ENCODE measurements at places on chromosomes 1 and 21.

- no peak for DNase-seq
Measured at GRCh38 chr1:199778324-199778955, 249.1 kb upstream of the NR5A2 start.

DNA sequence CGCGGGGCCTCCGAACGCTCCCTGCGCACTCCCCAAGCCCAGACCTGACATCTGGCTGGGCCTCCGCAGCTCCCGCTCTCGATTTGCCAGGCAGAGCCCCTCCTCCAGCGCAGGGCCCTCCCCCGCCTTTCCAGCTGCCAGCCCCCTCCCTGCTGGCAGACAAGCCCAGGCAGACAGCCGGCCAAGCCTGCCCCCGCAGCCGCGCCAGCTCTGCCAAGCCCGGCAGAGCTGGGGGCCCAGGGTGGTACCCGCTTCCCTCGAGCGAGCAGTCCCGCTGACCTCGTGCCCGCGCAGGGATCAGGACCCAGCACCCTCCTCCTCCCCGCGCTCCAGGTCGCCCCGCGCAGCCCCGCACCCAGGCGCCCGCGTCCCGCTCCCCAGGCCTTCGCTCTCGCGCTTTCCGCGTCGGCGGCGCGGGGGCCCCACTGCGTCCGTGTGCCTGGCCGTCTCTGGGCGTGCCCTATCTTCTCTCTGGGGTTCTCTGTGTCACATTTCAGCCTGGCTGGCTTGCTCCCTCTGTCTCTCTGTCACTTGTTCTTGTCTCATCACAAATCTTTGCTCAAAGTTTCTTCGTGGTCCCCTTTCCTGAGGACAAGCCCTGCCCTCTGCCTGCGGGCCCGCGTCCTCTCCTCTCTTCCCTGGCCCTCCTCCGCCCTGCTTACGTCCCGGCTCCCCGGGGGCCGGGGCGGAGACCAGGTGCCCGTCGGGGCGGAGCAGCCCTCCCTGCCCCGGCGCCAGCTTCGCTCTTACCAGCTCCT is 580 bp downstream of the INKA2 start:
- peak; percentile 60 for DNase-seq

DNA sequence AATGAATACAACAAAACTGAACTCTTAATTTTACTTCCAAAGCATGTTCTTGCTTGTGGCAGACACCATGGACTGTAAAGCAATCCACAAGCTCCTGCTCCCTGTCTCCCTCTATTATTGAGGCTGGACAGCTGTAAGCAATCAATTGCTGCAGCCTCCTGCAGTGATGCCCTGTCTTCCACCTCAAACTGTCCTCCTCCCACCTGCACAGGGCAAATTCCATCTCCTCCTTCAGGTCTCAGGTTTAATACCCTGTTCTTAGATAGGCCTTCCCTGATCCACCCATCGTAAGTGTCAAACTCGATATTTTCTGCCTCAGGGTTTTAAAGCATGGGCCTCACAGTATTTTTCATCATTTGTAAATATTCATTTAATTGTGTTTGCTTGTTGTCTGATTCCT is 81.8 kb downstream of the LYST start:
- no peak for DNase-seq

DNA sequence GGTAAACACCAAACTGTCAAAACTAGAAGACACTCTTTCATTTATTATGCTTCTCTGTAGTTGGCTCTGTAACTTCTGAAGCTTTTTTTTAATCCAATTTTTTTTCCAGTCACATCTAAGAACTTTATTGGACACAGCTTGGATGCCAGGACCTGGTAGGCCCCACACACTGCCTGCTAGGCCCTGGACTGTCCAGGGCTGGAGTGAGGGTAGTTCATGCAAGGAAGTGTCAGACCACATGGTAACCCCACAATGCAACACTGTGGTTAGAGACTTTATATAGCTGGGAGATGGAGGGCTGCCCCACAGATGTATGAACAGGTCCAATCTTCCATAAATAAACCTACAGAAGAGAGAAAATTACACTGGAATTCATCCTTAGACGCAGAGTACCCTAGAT is 7.1 kb downstream of the SLC2A1 start:
- no peak for DNase-seq

GRCh38 chr1:202014915-202015661 is 4.7 kb downstream of the ELF3 start:
- DNase-seq = no peak

DNA sequence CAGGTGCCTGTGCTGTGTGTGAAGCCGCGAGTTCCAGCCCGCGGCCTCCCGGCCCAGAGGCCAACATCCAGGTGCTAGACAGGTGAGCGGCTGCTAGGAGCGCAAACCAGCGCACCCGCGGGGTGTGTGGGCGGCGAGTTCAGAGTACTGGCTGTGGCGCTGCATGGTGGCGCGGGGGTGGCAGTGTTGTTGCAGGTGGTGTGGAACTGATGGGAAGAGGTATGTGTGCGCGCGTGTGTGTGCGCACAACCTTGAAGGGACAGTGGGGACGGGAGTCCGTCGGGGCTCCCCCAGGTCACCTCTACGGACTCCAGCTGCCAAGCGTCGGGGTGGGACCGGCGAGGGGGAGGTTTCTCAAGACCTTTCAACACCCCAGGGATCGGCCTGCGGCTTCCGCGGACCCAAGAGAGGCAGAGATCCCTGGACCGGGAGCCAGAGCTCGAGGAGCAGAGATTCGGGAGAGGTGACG is 433 bp upstream of the DMBX1 start:
- DNase-seq = peak; percentile 51

- no peak for DNase-seq
Measured at GRCh38 chr1:199877526-199878384, 149.8 kb upstream of the NR5A2 start.

- no peak for DNase-seq
Measured at GRCh38 chr1:237525102-237525501, 365.6 kb downstream of the ZP4 start.

- no peak for DNase-seq
Measured at GRCh38 chr1:228081578-228082213, 812 bp upstream of the ARF1 start.

DNA sequence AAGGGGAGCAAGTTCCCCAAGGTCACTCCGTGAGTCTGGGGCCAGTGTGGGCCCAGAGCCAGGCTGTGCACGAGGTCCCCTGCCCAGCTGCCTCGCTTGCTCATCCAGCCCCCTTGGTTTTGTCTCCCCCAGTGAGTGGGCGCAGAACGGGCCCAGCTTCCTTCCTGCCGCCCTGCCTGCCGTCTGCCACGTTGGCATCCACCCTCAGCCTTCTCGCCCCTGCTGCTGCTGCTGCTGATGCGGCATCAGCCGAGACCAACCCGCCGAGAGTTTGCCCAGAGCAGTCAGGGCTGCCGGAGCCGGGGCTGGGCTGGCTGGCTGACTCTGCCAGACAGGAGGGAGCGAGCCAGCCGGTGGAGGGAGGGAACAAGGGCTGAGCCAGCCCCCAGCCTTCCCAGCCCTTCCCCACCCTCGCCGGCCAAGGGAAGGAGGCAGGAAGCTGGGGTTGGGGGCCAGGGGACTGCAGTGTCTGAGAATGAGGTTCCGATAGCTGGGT is 31.4 kb upstream of the WASF2 start:
- peak; percentile 62 for DNase-seq

DNA sequence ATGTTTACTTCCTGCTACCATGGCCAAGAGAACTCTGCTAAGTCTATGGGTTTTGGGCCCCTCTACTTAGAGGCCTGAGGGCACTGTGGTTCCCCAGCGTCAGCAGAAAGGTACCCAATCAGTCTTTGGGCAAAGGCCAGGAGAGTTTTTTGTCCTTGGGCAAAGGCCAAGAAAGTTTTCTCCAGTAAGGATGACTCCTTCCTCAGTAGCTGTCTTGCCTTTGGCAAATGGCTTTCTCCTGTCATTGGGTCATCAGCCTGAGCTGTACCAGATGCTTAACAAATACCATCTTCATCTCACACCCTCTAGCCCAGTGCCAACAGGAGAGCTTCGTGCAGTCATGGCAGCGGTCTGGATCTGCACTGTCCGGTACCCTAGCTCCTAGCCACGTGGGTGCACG is 199.3 kb upstream of the TMEM51 start:
- no peak for DNase-seq

- DNase-seq = no peak
Measured at GRCh38 chr1:75472971-75473603, 137.8 kb downstream of the SLC44A5 start.

GRCh38 chr1:215458104-215458503 is 109.0 kb upstream of the KCTD3 start:
- no peak for DNase-seq

DNA sequence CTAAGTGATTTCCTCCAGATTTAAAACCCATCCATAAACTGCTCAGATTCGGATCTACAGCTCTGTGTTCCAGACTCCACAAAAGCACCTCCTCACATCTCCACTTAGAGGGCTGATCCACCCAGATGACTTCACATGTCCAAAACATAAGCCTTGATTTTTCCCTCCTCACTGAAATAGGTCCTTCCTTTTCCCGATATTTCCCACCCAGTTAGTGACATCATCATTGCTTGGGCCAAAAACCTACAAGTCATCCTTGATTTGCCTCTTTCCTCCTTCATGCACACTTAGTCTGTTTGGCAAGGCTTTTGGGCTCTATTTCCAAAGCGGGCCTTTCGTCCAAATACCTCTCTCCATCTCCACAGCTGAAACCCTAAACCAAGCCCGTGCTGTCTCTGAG is 32.3 kb downstream of the CCDC185 start:
- DNase-seq = no peak

GRCh38 chr1:115089420-115090185 is at the start of gene TSPAN2:
Gene TSPAN2, minus strand, starts transcription at chr1:115089503. Its CDS starts 71 bp downstream, at chr1:115089432.
- DNase-seq = peak; percentile 36

GRCh38 chr1:153478047-153478691 is 17.7 kb upstream of the S100A7 start:
- no peak for DNase-seq

DNA sequence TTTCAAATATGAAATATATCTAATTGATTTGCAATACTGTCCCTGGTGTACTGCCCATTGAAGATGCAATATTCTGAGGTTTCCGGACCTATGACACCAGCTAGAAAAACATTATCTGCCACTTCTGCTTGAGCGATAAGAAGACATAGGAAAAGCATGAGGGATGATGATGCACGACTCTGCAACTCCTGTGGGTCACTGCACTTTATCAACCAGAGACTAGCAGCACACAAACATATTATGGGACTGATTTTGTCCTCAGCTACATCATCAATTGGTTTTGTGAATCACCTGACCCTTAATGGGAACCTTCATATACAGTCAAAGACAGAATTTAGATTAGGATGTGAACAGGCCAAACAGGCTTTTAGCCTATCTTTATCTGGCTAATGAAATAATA is 13.8 kb upstream of the KCNA3 start:
- no peak for DNase-seq

DNA sequence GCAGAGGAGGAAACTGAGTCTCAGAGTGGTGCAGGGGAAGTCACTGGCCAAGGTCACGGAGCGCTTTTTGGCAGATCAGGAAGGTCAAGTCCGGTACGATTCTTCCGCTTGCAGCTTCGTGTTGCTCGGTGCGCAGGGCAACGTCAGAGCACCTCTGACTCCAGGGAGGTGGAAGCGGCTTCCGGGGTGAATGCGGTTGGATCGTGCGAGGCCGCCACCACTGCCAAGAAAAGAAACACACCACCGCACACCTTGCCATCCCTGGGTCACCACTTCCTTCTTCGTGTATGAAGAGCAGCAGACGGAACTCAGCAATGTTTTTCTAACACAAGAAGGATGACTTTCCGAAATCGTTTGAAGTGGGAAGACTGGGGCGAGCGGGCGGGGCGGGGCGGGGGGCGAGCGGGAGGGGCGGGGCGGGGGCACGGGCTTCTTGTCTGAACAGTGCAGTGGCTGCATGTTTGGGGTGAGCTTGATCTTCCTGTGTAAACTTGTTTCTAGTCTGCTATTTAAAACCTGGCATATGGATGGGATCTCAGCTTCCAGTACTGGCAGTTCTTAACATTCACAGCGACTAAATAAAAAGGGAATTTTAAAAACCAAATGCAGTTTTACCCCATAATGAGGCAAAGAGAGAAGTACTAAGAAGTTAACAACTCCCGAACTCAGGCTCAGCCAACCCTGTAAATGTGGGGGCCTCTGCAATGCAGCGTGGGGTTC is 300.0 kb downstream of the RRAGC start:
- peak; percentile 77 for DNase-seq

- no peak for DNase-seq
Measured at GRCh38 chr21:35976481-35976880, 83.8 kb downstream of the SETD4 start.

GRCh38 chr1:209130886-209131285 is 452.6 kb upstream of the CAMK1G start:
- no peak for DNase-seq

DNA sequence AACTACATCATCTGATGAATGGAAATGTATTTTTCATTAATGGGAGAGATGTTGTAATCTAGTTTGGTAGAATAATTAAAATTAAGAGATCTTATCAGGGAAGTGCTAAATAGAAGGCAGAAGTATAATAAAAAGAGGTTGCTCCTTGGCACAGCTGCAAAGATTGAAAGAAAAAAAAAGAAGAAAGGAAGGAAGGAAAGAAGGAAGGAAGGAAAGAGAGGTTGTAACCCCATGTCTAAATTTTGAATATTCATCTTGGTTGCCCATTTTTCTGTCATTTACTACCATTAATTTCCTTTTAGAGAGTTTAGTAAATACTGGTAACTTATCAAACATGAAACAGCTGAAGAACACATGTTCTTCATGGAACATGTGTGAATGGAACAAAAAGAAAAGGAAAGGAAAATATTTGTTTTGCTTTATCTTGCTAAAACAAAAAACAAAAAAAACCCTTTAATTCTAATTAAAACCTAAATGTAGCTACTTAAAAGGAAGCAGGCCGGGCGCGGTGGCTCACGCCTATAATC is 10.5 kb upstream of the MDM4 start:
- no peak for DNase-seq

DNA sequence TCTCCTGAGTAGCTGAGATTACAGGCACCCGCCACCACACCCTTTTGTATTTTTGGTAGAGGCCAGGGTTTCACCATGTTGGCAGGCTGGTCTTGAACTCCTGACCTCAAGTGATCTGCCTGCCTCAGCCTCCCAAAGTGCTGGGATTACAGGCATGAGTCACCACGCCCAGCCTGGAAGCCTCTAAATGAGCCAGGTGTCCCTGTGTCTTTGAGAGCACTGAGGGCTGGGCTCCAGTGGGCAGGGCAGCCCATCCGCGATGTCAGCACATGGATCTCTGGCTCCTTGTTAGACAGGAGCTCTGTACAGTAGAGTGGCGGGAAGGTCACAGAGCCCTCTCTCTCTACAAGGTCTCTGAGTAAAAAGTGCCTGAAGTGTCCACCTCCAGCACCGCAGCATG is 124.3 kb downstream of the PGBD5 start:
- no peak for DNase-seq

DNA sequence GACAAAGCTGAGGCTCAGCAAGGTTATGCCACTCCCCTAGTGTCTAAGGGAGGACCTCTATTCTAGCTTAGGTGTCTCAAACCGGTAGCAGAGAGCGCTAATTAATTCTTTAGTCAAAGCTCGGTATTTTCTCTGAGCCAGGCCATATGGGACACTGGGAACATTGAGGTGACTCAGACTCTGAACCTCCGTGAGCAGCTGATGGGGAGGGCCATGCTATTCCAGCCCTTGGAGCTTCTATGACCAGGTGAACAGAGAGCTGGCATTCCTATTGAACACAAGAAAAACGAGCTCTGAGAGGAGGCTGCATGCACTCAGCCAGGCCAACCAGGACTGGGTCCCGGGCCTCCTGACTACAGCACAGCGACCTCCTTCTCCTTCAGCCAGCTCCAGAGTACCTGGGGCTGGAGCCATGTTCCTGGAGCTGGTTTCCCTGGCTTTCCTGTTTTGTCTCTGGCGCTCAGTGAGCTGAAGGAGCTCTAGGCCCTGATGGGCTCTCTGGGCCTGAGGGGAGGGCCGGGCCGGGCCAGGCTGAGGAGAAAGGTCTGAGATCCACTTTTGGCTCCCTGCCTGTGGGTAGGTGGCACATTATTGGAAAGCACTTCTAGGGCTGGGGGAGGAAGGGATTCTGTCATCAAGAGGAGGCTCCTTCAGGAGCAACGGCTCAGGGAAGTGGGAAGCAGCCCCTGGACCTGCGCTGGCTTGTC is 37.0 kb downstream of the SLC9A1 start:
- DNase-seq = no peak

All from activated CD4-positive, alpha-beta T cell treated with anti-CD3 and anti-CD28 coated beads, Interleukin-2, amount 50 U/mL, for 48 hours (primary cell).